Activated CD4-positive, alpha-beta T cell treated with anti-CD3 and anti-CD28 coated beads for 48 hours (primary cell): ENCODE measurements at places on chromosomes 5 and 9.

DNA sequence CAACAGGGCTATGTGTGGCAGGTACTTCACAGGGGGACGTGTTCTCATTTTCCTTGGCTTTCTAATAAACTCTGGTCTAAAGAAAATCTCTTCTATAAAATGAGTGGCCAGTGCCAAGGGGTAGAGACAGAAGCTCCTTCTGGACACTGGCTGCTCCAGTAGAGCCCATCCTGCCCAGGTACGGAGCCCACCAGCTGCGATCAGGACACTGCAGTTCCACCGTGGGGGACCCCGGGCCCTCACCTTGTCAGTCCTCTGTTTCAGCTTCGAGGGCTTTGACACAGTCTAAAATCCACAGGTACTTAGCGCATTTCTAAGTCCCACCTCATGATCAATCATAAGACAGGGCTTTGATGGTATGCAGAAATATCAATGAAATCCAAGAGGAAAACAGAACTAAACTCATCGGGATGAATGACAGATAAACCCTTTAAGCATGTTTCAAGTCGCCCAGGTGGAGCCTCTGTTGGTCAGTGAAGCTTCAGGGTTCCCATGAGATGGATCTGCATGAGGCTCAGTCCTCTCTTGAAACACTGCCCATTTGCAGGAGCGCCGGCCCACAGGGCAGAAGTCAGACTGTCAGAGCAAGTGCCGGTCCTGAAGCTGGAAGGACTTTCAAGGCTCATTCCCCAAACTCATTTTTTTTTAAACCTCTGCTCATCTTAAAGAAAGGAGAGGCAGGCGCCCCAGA is 20.3 kb upstream of the TERT start:
- no peak for DNase-seq

GRCh38 chr5:6676702-6677101 is 36.5 kb upstream of the TENT4A start:
- DNase-seq = no peak

- no peak for DNase-seq
These were observed 163.0 kb upstream of the CCDC152 start for GRCh38 chr5:42593591-42593990.

GRCh38 chr9:16682273-16682672 is 188.2 kb downstream of the BNC2 start:
- DNase-seq = no peak

DNA sequence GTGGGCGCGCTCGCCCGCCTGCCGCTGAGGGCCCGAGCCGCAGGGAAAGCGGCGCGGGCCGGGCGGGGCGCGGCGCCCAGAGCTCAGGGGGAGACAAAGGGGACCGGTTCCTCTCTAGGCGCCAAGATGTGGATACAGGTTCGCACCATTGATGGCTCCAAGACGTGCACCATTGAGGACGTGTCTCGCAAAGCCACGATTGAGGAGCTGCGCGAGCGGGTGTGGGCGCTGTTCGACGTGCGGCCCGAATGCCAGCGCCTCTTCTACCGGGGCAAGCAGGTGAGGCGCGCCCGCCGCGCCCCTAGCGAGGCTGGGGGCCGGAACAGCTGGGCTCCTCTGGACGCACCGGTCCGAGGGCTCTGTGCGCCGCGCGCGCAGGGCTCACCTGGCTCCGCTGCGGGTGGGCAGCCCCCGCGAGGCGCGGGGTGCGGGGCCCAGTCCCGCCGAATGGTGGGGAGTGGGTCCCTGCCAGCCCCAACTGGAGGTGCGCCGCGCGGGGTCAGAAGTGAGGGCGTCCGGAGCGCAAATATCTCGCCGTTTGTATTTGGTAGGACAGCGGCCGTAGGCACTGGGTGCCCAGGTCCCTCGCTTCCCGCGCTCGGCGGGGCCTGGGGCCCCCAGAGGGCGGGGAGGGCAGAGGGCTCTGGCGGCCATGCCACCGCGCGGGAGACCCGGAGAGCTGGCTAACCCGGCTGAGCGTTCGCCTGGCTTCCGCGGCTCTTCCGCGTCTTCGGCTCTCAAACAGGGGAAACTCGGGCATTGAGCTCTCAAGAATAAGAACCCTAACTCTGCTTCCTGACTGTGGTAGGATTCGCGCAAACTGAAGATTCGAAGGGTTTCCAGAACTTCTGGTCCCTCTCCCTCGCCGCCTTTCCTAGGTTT is 607 bp downstream of the UHRF2 start:
- peak; percentile 53 for DNase-seq

- DNase-seq = no peak
These were observed 49.6 kb downstream of the NSD1 start for GRCh38 chr5:177183142-177183541.

DNA sequence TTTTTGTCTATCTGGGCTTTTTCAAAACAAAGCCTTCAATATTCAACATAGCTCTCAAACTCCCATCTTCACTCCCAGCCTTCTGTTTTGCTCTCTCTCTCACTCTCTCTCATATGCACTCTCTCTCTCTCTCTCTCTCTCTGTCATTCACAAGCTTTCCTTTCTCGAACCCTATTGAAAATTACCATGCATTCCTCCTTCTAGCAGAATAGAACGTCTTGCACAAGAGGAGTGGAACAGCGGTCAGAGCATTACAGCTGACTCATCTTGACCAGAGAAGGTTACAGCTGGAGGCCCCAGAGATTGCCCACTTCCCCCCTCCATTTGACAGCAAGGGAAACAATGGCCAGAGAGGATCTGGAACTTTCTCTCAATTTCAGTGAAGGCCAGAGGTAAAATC is 51.0 kb upstream of the LIFR start:
- DNase-seq = no peak

GRCh38 chr9:134895908-134896833 is 15.6 kb downstream of the FCN2 start:
- no peak for DNase-seq

GRCh38 chr5:79663212-79663611 is 26.4 kb upstream of the CMYA5 start:
- no peak for DNase-seq

DNA sequence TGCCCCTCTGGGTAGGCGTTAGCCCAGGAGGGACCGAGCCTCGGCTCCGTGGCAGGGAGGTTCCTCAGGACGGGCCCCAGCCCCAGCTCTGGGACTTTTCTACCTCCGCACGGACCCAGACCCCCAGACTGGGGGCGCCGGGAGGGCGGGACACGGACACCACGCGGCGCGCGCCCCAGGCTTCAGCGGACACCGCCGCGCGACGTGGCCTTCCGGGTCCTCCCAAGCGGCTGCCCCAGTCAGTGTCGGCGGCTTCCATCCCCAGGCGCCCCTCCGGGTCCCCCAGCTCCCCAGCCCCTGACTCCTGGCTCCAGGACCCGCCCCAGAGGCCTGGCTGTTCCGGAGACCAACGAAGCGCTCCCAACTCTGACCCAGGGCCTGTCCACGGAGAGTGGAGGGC is 3.1 kb downstream of the LCNL1 start:
- no peak for DNase-seq

- no peak for DNase-seq
These were observed 67.3 kb upstream of the TNFAIP8 start for GRCh38 chr5:119288379-119289033.

DNA sequence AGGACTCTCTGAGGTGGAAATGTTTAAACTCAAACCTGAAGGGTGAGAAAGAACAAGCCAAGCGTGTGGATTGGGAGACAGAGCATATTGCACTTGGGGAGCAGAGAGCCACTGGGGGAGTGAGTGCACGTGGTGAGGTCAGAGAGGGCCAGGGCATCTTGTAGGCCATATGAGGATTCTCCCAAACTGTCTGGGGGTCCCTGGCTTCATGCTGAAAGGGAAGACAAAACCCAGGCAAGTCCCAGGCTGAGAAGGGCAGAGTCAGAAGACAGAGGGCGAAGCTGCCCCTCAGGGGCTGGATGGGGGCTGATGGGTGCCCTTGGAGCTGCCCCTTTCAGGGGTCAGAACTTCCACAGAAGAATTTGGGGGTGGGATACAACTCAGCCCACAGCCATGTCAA is 215.3 kb upstream of the S1PR3 start:
- DNase-seq = no peak

DNA sequence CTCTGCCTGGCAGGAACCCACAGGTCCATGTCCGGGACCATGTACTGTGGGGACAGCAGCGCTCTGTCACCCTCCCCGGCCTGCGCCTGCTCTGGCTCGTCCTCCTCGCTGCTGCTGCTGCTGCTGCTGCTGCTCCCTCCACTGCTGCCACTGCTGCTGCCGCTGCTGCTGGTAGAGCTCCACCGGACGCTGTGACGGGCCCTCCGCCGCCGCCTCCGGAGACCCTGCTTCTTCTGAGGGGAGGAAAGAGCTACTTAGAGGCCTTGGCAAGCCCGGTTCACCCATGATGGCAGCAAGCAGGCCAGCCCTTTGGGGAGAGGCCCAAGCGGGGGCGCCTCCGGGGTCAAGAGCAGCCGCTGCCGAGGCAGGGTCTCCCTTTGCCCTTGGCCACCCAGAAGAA is 10.0 kb upstream of the CARD9 start:
- no peak for DNase-seq

- no peak for DNase-seq
These were observed 126.0 kb upstream of the IL12B start for GRCh38 chr5:159456261-159456660.

GRCh38 chr5:170623576-170624181 is 119.9 kb downstream of the KCNIP1 start:
- peak; percentile 70 for DNase-seq

GRCh38 chr5:40172721-40173120 is 507.0 kb upstream of the PTGER4 start:
- DNase-seq = no peak

DNA sequence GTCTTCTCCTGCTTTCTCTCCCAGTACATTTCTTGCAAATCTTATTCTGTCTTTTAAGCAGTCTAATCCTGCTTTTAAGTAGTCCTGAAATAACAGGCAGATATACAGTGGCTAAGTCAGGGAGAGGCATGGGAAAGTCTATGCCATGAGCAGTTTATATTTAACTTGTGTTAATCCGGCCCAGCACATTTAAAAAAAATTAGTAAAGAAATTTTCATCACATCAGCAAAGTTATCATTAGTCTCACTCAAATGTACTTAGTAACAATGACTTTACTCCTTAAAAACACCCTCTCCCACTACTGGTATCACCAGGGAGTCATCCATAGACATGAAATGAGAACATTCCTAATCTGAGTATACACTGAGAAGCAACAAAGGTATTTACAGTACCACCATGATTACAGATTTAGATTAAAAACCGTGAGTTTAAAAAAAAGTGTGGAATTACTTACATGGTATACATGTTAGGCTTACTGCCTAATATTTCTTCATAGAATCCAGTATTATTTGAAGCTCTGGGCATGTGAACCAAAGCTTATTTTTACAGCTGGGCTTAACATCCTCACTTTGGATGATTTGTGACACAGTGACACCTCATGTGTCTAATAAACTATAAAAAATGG is 75.9 kb upstream of the DAB2 start:
- DNase-seq = no peak

GRCh38 chr9:75814667-75815066 is 75.8 kb upstream of the PCSK5 start:
- DNase-seq = no peak

DNA sequence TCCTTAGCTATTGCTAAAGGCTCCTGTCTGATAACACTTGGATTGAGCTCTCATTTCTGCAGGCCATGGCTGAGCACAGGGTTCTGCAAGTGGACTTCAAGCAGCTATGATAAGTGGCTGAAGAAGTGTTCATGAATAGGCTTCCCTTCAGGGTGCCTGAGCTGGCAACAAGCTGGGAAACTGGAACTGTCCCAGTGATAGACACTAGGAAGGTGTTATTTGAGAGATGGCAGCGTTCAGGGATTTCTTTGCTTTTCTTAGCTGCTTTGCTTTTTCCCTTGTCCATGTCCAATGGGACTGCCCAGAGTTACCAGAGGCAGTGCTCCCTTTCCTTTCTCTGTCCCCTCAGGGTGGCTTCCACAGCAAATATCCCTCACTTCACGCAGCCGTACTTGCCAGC is 75.8 kb downstream of the INIP start:
- no peak for DNase-seq
